ENCODE measurements at places on chromosomes 12 and 14.

DNA sequence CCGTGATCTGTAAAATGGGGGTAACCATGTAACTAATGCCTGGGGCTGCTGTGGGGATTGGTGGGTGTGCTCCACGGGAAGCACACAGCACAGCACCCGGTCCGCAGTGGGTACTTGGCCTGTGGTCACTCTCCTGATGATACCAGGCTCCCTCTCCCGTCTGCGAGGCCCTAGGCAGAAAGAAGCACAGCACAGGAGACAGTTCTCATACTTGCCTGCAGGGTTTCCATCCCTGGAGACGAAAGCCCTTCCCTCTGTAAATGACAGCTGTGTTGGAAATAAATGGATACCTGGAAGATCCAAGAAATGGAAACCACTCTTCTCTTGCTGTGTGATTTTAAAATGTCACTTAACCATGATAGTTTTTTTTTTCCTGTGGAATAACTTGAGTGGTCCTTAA is 7.9 kb upstream of the PRMT8 start:
- no peak for DNase-seq

GRCh38 chr14:34251662-34252061 is 210.4 kb downstream of the SPTSSA start:
- DNase-seq = no peak

DNA sequence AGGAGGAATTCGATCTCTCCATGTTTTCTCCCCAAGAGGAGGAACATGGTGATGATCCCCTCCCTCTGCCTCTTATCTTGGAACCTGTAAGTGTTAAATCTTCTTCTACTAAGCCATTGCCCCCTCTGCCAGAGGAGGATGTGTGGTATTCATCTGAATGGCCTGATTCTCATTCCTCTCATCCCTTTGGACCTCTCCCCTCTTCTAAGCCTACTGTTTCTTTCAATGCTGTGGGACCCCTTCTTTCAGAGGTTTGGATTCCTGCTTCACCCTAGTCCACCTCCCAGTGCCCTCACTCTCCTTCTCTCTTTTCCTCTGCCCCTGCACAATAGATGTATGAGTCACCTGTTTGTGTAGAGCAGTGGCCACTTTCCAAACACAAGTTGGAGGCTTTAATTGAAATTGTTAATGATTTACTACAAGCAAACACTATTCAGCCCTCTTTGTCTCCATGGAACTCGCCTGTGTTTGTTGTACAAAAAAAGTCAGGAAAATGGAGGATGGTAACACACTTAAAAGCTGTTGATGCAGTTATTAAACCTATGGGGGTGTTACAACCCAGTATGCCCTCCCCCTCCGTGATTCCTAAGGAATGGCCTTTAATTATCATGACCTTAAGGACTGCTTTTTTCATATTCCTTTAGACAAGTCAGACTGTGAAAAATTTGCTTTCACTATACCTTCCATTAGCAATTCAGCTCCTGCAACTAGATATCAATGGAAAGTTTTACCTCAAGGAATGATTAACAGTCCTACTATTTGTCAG is 192.1 kb upstream of the ALG10B start:
- no peak for DNase-seq

GRCh38 chr12:114998750-114999128 is 314.8 kb upstream of the TBX3 start:
- no peak for DNase-seq

DNA sequence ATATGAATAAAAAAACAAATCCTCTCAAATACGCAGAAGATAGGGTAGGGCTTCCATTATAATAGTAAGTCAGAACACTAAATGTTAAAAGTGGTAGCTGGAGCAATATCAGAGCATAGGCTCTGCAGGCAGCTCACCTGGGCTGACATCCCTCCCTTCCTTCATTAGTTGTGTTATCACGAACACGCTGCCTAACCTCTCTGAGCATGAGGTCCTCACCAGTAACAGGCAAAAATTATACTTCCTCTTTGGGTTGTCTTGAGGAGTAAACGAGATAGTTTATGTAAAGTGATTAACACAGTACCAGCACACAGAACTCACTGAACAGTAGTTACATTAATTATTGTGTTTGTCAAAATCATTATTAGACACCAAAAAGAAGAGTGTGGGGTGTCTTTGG is 154.3 kb downstream of the STXBP6 start:
- no peak for DNase-seq

DNA sequence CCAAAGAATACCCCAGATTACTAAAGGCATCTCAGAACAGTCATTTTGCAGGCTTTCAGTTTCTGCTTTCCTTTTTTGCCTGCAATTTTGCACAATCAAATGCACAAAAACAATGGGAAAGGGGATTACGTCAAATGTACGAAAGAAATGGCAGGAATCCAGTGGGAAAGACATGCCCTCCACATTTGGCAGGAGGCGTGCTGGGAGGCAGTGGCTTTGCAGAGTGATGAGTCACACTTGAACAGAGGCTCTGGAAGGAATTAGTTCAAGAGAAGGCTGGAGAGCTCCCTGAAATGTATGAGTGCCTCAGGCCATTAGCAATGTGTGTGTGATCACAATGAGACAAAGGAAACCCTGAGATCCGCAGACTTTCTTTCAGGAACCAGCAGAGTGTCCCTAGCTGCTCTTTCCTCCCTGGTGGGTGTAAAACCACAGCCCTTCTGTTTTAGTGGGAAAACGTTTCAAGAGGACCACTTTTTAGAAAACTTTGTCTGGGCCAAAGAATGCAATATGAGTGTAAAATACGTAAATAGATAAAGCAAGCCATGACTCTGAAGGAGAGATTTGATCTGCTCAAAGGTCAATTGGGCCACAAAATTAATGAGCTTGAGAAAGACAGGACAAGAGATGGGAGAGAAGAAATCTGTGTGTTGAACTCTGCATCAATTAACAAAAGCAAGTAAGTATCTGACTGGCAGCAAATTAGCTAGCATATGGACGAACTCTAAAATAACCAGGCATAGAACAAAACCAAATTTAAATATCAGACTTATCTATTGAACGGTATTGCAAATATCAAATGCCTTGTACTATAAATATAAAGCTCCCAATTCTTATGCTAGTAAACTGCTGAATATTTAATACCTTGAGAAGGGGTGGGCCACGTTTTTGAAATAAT is 155.4 kb upstream of the PDE3A start:
- DNase-seq = no peak

GRCh38 chr12:2179953-2180736 is 127.4 kb downstream of the CACNA1C start:
- DNase-seq = no peak
